Activated naive CD4-positive, alpha-beta T cell (primary cell): ENCODE measurements at places on chromosomes 2 and 18.

DNA sequence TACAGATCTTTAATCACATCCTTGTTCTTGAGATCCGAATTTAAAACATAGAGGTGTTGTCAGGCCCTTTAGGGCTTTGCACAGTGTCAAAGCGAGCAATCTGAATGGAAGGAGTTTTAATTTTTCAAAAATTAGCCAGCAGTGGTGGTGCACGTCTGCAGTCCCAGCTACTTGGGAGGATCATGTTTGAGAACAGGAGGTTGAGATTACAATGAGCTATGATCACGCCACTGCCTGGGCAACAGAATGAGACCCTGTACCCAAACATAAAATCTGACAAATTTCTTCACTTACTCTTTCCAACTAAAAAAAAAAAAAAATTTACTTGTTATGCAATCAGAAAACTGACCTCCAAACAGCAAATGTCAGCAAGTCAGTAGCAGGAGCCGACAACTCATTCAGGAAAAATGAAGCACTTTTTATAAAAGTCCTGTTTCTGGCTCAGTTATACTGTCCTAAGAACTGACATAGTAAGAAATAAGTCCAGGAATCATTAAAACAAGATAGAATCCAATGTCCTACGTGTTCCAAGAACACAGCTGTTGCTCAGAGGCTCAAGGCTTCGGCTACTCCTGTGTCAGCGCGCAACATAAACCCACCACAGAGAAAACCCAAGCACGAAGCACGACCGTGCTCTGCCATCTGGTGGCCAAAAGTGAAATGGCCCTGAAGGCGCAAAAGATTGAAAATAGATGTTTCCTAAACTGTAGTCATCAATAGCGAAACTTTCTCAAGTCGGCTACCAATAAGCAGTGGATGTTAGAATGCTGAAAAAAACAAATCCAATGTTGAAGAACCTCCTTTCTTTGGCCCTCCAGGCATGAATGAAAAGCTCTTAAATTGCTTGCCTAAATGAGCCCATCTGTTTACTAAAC, 138.1 kb downstream of the INO80D start:
- peak; percentile 30 for DNase-seq

DNA sequence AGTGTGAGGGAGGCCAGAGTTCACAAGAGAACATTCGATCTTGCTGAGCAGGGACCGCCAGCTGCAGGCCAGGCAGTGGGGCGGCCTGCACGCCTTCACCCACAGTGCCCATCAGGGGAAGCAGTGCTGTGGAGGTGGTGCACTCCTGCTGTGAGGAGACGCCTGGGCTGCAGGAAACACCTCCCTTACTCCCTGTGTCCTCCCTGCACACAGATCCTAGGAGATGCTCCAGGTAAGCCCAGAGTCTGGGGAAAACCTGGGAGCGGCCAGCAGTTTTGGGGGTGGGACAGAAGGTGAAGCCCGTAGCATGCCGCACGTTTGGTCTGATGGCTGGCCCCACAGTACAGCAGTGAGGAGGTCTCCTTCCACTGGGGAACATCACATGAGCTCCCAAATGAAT, 180.8 kb upstream of the RAB6C start:
- no peak for DNase-seq

DNA sequence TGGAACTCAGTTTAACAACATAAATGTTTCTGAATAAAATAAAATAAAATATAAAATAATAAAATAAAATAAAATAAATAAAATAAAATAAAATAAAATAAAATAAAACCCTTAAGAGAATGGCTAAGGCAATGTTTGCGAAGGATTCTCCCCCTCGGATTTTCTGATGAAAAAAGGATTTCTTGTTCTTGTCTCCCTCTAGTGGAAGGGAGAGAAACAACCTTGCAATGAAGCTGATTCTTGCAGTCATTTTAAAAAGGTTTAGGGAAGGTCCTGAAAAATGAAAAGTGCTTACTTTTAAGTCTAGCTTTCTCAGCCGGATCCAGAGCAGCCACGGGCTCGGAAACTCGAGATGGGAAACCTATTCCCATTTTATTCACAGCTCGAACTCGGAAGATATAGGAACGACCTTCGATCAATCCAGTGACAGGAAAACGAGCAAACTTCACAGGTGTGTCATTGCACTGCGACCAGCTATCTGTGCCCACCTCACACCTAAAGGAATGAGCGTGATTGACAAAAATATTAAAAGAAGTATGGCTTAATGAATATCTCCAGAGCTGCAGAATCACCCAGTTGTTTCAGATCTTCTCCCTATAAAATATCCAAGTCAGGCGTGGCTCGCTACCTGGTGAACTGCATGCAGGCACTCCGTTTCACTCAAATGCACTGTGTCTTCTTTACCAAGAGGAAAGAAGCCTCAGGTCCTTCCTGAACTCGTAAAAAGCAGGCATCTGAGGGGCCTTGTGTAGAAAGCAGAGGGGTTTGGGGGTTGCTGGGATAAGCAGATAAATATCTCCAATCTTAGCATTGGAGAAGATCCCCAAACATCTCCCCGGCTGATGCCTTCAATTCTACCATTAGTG, 68.1 kb downstream of the MYOM1 start:
- DNase-seq, result no peak

DNA sequence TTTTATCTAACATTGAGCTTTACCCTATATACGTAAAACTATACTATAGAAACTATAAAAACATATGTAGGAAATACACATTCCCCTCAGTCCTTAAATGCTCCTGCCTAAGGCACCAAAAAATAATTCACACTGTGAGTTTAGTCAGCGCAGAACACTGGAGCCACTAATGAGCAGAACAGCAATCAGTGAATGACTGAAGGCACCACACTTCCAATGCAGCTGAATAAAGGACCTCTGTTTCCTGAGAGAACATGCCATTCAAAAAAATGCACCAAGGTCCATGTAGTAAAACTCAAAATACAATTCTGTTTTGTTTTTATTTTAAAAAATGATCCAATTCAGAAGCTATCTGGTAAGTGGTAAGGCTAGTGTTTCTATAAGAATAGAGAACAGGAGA, 1280.6 kb upstream of the NRXN1 start:
- DNase-seq, result no peak
